ENCODE measurements at places on chromosomes 5 and 9.

DNA sequence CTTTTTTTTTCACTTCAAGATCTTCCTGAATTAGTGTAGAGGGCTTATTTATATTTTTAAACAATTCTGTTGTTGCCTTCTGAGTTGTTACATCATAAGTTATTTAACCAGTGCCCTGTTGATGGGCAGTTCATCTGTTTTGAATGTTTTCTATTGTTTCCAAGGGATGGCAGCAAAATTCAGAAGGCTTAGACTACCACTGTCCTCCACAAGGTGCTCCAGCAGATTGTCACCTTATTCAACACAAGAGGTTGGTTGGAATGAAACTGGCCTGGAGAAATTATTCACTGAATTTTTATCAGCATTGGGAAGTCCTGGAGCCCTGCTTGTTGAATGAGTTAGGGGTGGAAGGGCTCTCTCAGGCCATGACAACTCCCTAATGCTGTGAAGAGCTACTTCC, 1.3 kb upstream of the KLHL9 start:
- no peak for DNase-seq

DNA sequence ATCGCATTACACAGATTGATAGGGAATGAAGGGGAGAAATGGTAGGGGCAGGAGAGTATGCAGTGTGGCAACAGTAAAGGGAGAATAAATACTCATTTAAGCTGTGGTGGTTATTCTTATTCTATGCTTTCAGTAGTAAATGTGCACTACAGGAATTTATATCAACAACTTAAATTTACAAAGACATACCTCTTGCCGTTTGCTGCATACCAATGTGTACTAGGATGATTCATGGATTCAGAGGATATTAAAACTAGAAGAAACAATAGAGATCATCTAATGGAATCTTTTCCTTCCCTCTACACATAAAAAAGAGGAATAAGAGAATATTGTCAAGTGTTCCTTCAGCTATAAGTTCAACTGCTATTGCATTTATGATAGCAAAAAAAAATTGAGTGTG, 103.3 kb upstream of the RASA1 start:
- no peak for DNase-seq

GRCh38 chr5:111493031-111493430, 19.3 kb downstream of the STARD4 start:
- no peak for DNase-seq

DNA sequence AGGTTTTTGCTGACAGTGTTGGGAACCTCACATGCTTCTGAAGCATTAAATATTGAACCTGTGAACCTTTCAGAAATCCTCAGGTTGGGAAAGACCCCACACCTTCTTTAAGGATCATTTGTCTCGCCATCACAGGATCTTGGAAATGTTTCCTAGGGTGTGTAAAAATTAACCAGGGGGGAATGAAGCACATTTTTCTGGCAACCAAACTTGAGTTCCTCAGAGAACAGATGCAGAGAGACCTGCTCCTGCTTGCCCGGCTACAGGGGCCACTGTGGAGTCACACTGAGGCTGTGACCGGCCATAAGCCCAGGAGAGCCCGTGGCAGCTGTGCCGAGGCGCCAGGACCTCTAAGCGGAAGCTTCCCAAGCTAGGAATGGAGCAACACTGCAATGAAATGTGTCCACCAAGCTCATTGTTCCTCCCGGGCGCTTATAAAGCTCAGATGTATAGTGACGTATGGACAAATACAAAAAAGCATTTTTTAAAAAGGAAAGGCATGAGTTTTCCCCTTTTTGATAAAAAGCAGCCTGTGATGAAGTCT, 7.7 kb downstream of the CXCL14 start:
- no peak for DNase-seq

DNA sequence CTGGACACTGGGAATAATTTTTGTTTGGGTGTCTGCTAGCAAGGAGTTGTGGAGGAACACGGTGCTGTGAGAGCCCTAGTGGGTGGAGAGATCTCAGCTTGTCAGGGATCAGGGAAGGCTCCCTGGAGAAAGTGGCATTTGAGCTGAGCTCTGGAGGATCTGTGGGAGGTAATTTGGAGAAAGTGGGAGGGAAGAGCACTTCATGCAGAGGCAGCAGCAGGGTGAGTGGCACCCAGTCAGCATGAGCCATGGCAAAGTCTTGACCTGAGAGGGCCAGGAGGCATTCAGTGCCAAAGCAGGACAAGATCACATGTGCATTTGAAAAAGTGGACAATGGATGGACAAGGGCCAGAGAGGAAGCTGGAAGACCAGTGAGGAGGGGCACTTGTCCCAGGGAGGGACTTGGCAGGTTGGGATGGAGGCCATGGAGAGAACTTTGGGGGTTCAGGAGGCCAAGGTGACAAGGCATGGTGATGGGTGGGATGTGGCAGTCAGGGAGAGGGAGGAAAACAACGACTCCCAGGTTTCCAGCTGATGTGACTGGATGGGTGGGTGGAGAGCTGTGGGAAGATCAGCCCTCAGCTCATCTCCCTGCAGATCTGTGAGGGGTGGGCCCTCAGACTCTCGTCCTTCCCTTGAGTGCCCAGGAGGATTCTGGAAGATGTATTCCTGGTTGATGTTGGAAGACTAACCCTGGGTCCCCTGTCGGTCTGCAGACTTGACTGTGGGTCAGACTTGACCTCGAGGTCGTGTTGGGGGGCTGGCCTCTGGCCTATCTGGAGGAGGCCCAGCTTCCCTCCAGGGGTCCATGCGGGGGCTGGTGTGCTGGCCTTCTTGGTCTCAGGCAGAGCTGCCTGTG, 68.9 kb upstream of the PITX1 start:
- DNase-seq, result no peak

DNA sequence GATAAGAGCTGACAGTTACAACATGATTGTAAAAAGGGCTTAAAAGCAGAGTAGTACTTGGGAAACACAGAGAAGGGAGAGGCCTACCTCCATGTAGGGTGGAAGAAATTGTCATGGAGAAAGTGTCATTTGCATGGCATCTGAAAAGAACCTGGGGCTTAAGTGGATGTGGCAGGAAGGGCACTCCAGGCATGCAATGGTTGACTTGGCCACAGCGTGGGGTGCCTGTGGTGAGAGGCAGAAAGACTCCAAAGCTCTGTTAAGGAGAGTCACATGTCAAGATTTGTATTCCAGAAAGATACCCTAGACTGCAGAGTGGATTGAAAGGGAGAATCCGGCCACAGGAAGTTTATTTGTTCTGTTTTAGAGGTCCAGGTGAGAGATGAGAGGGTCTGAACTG, 2.4 kb downstream of the POLR3G start:
- DNase-seq, result no peak
